SK-N-SH (cell line): ENCODE measurements at places on chromosomes 5 and 9. TPM values are rescaled to one million over a fixed set of nuclear protein-coding genes. Genes with fewer than 3 reads are reported as not detected.

DNA sequence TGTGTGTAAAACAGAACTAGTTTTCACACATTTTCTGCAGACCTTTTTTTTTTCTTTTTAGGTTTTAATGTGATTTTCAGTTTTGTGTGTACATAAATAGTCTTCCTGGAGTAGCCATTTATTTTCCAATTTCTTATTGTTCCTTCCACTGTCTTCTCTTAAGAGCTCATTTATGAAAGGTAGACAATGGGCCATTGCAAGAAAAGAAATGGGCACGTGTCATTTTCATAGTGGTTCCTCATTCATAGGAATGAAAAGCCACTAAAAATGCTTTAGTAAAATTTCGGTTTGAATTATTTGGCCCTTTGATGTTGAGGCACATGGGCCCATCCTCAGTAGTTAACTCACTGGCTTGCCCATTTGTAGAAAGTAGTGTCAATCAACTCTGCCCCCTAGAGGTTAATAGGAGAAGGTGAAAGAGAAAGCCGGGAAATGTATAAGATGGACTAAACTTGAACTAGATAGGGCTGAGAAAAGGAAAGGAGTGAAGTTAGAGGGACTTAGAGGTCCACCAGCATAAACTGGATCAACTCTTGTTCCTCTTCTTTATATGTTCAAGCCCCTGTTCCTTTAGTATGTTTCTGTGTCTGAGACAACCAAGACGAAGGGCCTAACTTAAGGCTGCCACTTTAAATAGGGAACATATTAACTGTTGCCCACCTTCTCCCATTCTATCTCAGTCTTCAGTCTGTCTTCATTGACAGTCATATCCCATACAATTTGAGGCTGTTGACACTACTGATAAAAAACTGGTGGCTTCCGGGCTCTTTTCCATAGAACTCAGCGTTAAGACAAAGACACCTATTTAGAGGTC, 72.6 kb downstream of the SMARCA2 start:
- no peak overlapping the region for H3K4me3 ChIP-seq
- H3K27me3 ChIP-seq, result no peaks in the 10 kb centered on the region
- no peaks in the 10 kb centered on the region for H3K4me1 ChIP-seq
- peak; percentile 43 for DNase-seq
- no peak overlapping the region for H3K27ac ChIP-seq
- H3K36me3 ChIP-seq, result peaks cover 21% of the 10 kb centered on the region

DNA sequence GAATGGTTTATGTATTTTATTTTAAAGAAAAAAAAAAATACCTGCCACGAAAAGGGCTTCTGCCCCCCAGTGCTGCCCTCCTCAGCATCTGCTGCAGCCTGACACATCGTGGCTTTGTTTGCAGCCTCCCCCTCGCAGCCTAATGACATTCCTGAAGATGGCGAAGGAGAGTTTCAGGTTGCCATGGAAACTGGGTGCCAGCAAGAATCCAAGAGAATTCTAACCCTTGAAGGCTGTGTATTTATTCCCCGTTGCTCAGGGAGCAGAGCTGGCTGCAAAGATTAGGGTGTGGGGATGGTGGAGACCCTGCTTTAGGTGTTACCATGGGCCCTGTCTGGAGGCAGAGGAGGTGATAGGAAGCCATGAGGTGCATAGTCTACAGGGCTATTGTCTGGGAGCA, 126.6 kb downstream of the NSG2 start:
- H3K27ac ChIP-seq, result no peak overlapping the region
- no peaks in the 10 kb centered on the region for H3K4me1 ChIP-seq
- no peak for DNase-seq
- no peaks in the 10 kb centered on the region for H3K27me3 ChIP-seq
- H3K4me3 ChIP-seq, result no peak overlapping the region
- no peaks in the 10 kb centered on the region for H3K36me3 ChIP-seq

DNA sequence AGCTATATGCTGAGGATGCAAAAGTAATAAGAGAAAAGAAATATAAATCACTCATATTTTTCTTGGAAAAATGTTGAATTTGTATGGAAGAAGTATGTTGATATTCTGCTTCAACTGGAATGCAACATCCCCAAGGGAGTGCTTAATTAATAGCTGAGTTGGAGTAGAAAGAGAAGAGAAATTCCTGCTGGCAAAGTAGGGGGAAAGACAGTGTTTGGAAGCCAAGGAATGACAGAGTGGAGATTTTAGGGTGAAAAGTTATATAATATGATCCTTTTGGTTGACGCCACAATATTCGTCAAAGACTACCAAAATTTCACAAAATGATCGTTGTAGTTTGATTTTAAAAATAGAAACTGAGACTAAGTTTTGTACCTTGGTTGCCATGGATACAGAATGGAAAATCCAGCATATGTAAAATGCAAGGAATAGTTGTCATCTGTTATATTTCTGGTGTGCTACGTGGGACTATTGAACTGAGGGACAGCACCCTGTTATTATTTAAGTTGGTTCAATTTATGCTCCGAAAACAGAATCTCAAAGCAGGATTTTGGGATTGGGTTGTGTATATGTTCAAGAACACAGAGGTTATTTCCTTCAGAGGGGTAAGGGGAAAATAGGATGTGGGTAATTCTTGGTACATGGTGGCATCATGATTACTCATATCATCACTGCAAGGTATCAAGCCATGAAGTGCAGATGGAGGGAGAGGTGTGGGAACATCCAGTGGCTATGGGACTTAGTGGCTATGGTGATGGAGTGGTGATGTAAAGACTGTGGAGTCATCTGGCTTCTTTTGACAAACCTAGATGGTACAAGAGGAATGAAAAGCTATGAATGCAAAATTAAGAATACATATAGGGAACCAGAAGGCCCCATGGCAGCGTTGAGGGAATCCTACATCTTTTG, 61.0 kb downstream of the SUB1 start:
- H3K4me1 ChIP-seq, result no peaks in the 10 kb centered on the region; the same call in 1 of the 2 replicates
- DNase-seq, result no peak
- no peaks in the 10 kb centered on the region for H3K36me3 ChIP-seq
- no peaks in the 10 kb centered on the region for H3K27me3 ChIP-seq
- no peak overlapping the region for H3K4me3 ChIP-seq
- H3K27ac ChIP-seq, result no peak overlapping the region

Gene PCDHB13
- polyA plus RNA-seq, result 0.85 and 0.88 TPM in 2 replicates

Gene GFI1B
- 0.03 TPM in 1 of 2 replicates, not detected in the other for polyA plus RNA-seq

Gene SLC45A2
- polyA plus RNA-seq, result 0.02 TPM in 1 of 2 replicates, not detected in the other

GRCh38 chr9:36924071-36924470, 110.0 kb downstream of the PAX5 start:
- no peak overlapping the region for H3K4me3 ChIP-seq
- peaks cover 9% of the 10 kb centered on the region; the same call in 1 of the 2 replicates for H3K4me1 ChIP-seq
- H3K36me3 ChIP-seq, result no peaks in the 10 kb centered on the region
- H3K27me3 ChIP-seq, result no peaks in the 10 kb centered on the region

DNA sequence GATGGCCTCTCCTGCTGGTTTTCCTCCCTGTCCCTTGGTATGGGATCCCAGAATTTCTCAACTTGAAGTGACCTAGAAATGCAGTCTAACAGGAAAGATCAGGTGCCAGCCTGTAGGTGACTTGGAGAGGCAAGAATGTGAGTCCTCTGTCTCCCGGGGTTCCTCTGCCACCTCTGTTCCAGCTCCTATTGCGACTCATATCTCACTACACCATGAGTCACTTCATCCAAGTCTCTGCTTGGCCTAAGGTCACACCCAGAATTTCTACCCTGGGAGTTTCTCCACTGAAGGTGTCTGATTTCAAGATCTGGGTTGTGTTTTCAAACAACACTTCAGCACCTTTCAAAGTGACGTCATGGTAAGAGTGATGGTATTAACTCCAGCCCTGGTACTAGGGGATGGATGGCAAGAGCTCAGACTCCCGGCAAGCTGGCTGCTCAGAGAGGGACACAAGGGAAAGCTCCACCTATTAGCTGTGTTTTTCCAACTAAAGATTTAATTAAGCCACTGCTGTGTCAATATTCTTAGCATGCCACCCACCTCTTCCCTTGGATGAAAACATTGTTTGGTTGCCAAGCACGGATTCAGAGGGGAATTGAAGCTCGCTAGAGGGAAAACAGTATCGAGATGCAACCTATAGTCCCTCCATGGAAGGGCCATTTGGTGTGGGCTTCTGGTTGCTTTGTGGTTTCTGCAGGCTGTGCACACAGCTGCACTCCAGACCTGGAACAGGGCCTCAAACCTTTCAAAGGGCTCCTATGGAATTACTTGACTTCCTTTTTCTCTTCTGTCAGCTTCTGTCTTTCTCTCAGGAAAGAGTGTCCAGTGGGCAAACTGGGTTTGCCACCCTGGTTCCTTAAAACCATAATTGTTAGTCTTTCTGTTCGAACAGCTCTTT, 205.7 kb downstream of the GAS1 start:
- H3K27me3 ChIP-seq, result no peaks in the 10 kb centered on the region
- H3K4me3 ChIP-seq, result no peak overlapping the region
- H3K27ac ChIP-seq, result no peak overlapping the region
- DNase-seq, result no peak
- no peaks in the 10 kb centered on the region; the same call in none of the 2 replicates for H3K4me1 ChIP-seq

GRCh38 chr9:84101964-84102632, 121.5 kb downstream of the RMI1 start:
- H3K27ac ChIP-seq, result no peak overlapping the region
- no peaks in the 10 kb centered on the region for H3K27me3 ChIP-seq
- no peak overlapping the region for H3K4me3 ChIP-seq
- H3K36me3 ChIP-seq, result no peaks in the 10 kb centered on the region

- H3K27me3 ChIP-seq, result 0 out of 2 replicates have a peak, but pooled peaks cover 9% of the 10 kb centered on the region
- H3K4me1 ChIP-seq, result no peaks in the 10 kb centered on the region
- no peak overlapping the region for H3K27ac ChIP-seq
- DNase-seq, result no peak
These were observed 319.0 kb upstream of the CDH6 start for GRCh38 chr5:30874241-30875034.

DNA sequence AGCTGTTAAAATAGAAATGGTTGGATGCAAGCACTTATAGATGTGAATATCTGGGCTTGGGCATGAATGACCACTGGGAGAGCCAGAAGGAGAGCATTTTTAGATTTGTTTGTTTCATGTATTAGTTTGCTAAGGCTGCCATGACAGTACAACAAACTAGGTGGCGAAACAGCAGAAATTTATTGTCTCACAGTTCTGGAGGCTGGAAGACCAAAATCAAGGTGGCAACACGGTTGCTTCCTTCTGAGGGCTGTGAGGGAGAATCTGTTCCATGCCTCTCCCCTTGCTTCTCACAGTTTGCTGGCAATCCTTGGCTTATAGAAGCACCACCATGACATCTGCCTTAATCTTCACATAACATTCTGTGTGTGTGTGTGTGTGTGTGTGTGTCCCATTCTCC, 20.2 kb upstream of the CDC23 start:
- H3K27ac ChIP-seq, result no peak overlapping the region
- no peaks in the 10 kb centered on the region for H3K36me3 ChIP-seq
- DNase-seq, result no peak
- no peak overlapping the region for H3K4me3 ChIP-seq
- peaks cover 9% of the 10 kb centered on the region; the same call in 1 of the 2 replicates for H3K4me1 ChIP-seq
- H3K27me3 ChIP-seq, result no peaks in the 10 kb centered on the region

- peaks cover 11% of the 10 kb centered on the region; the same call in 1 of the 2 replicates for H3K36me3 ChIP-seq
- peak; percentile 91 for DNase-seq
These were observed 15.9 kb upstream of the SYNPO start for GRCh38 chr5:150624334-150625163.

Gene DRD1
- 0.02 TPM in 1 of 2 replicates, not detected in the other for polyA plus RNA-seq

Gene SLC34A3
- 0.06 TPM in 1 of 2 replicates, not detected in the other for polyA plus RNA-seq

Gene SLC34A1
- polyA plus RNA-seq, result 0.03 TPM in 1 of 2 replicates, not detected in the other

Gene PFN3
- not detected in 2 replicates for polyA plus RNA-seq

- no peaks in the 10 kb centered on the region for H3K27me3 ChIP-seq
- no peak for DNase-seq
- no peaks in the 10 kb centered on the region for H3K36me3 ChIP-seq
- H3K4me3 ChIP-seq, result no peak overlapping the region
- H3K27ac ChIP-seq, result no peak overlapping the region
- H3K4me1 ChIP-seq, result no peaks in the 10 kb centered on the region
These were observed 38.2 kb downstream of the ST8SIA4 start for GRCh38 chr5:100864931-100865330.

Gene SPINK6
- not detected in 2 replicates for polyA plus RNA-seq

Gene SEMA6A
- polyA plus RNA-seq, result 0.18 and 0.29 TPM in 2 replicates

- no peak for DNase-seq
- no peaks in the 10 kb centered on the region for H3K36me3 ChIP-seq
- H3K27ac ChIP-seq, result no peak overlapping the region
- H3K4me3 ChIP-seq, result no peak overlapping the region
These were observed 5.6 kb upstream of the C9orf152 start for GRCh38 chr9:110213413-110214044.

Gene CERCAM
- polyA plus RNA-seq, result 128 and 131 TPM in 2 replicates

DNA sequence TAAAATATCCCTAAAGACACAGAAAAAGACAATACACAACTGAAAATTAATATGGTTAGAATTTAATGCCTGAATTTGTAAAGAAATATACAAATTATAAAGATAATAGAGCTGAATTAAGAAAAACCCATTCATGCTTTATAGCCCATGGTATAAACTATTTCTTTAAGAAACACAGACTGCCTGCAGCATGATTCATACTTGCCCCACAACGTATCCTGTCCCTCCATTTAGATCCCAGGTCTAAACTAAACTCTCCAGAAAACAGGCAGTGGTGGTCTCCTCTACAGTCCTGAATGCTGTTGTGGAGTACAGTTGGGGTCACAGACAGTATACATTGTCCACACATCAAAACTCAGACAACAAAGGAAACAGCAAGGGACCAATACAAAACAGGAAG, 24.8 kb downstream of the IL6ST start:
- H3K27me3 ChIP-seq, result no peaks in the 10 kb centered on the region
- DNase-seq, result no peak
- no peak overlapping the region for H3K4me3 ChIP-seq
- no peaks in the 10 kb centered on the region for H3K4me1 ChIP-seq
- H3K27ac ChIP-seq, result 0 out of 2 replicates have a peak overlapping the region, but pooled peaks have one; percentile 14

Gene KIF24
- polyA plus RNA-seq, result 1.2 and 1.4 TPM in 2 replicates

Gene SH3GL2
- 0.03 and 0.05 TPM in 2 replicates for polyA plus RNA-seq

Gene PCDHGA9
- 0.13 and 0.16 TPM in 2 replicates for polyA plus RNA-seq

GRCh38 chr5:129748913-129749880, 1.3 kb downstream of the MINAR2 start:
- DNase-seq, result no peak
- no peaks in the 10 kb centered on the region for H3K36me3 ChIP-seq
- H3K27me3 ChIP-seq, result no peaks in the 10 kb centered on the region; the same call in 1 of the 2 replicates
